ENCODE measurements at places on chromosomes 1 and 21.
A peak's percentile ranks its signal among the peaks of the same experiment; 100 is the strongest.

DNA sequence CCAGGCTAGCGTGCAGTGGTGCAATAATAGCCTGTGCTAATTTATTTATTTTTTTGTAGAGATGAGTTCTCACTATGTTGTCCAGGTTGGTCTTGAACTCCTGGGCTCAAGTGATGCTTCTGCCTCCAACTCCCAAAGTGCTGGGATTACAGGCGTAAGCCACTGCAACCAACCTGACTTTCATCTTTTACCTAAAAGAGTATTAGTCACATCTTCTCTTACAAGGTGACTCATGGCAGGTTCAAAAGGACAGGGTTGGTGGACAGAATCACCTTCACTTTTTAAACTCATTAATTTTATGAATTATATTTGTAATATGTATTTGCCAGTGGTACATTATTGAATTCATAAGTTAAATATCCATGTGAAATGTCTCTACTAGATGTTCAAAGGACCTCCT is 18.1 kb downstream of the JAM2 start:
- DNase-seq = no peak

DNA sequence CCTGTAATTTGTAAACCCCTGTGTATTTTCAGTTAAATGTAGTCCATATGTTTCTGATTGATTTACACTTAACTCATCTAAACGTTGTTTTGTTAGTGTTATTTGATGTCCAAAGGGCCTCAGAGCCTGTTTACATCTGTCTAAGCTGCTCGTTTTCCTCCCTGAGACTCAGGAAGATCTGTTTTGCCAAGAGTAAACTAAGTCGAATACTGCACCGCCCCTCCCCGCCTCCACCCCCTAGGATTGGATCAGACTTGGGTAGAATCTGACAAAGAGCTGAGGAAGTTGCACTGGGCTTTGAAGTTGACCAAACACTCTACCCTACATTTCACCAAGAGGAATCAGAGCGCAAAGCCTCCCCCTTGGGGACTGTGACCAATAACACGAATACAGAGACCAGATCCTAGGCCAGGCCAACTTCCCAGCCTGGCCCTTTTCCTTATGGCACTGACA is 206.9 kb upstream of the LMO4 start:
- DNase-seq = no peak

DNA sequence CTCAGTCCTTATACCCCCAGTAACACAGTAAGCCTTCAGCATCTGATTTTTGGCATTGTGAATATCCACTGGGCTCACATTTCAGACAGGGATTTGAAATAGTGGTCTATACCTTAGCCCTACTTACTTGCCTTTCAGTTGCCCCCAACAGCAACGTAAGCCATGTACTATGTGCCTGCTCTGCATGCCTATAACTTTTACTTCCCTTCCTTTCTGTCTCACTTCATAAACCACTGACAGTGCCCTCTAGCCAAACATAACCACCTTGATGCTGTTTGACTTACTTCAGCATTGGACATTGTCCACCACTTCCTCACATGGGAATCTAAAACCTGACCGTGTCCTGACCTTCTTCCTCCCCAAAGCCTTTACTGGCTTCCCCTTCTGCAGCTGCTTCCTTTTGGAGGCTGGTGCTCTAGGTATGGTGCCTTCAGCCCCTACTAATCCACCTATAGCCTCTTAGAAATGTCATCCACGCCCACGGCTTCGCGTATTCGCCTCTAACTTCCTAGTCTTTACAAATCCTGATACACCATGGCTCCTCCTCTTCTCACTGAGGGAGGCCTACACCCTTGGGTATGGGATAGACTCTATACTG is 3.6 kb upstream of the ZNF672 start:
- DNase-seq = peak; percentile 50

- DNase-seq = no peak
These were observed 4.1 kb upstream of the GREM2 start for GRCh38 chr1:240616018-240616417.

GRCh38 chr1:217369271-217369981 is 261.5 kb downstream of the GPATCH2 start:
- DNase-seq = no peak

- DNase-seq = no peak
These were observed 146.6 kb upstream of the ADGRL2 start for GRCh38 chr1:81654147-81654546.

DNA sequence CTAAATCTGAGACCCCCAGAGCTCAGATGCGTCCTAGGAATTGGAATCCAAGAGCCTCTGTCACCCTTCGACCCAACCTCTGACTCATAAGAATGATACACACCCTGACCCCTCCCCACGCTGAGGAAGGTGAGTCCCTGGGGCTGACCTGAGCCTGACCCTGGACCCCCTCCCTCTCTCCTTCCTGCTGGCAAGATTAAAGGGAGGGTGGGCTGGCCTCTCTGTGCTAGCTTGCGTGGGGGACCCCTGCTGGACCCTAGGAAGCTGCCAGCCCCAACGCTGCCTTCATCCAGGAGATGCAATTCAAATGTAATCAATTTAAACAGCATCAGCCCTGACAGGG is 627 bp downstream of the PLEKHA6 start:
- DNase-seq = no peak

GRCh38 chr1:159266832-159267231 is 35.3 kb upstream of the FCER1A start:
- no peak for DNase-seq

DNA sequence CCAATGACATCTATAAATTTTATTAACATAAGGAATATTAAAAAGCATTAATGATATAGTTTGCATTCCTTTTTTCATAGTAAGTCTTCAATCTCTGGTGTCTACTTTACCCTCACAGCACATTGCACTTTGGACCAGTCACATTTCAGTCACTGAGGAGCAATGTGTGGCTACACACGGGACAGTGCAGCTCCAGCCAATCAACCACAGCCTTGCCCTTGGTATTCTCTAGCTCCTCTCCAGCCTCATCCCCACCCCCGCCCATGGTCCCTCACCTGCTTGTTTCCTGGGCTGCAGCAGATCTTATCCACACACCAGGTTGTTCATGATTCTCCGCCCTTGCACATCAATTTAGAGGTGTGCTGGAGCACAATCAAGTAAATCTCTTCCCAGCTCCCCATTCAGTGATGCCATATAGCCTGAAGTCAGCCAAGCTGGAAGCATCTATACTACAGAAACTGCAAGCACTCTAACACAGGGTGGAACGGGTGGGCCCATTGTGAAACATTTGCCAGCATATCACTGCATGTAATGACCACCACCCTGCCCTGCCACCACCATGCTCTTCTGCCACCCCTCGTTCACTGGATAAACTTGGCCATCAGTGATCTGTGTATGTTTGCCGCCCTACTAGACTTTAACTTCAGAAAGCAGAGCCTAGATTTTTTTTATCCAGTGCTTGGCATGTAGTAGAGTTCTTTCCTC is 93.0 kb upstream of the SLC44A3 start:
- DNase-seq = no peak

DNA sequence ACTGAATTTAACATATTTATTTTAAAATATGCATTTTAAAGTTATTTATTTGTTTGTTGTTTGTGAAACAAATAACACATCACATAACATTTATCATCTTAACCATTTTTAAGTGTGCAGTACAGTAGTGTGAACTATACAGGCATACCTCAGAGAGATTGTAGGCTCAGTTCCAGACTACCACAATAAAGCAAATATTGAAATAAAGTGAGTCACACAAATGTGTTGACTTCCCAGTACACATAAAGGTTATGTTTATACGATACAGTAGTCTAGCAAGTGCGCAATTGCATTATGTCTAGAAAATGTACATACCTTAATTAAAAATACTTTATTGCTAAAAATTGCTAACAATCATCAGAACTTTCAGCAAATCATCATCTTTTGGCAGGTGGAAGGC is 739.4 kb upstream of the ADGRL4 start:
- no peak for DNase-seq

DNA sequence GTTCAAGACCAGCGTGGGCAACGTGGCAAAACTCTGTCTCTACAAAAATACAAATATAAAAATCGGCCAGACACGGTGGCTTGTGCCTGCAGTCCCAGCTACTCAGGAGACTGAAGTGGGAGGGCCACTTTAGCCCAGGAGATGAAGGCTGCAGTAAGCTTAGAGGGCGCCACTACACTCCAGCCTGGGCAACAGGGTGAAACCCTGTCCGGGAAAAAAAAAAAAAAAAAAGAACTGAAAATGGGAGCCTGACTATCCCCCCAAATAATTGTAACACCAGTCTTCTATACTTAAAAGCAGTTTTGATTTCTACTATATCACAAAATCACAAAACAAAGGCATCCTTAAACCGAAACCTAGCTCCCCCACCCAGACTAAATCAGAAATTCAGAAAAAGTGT is 60.3 kb downstream of the CDC42BPA start:
- DNase-seq = no peak

GRCh38 chr1:200951016-200951415 is 56.3 kb downstream of the INAVA start:
- no peak for DNase-seq

DNA sequence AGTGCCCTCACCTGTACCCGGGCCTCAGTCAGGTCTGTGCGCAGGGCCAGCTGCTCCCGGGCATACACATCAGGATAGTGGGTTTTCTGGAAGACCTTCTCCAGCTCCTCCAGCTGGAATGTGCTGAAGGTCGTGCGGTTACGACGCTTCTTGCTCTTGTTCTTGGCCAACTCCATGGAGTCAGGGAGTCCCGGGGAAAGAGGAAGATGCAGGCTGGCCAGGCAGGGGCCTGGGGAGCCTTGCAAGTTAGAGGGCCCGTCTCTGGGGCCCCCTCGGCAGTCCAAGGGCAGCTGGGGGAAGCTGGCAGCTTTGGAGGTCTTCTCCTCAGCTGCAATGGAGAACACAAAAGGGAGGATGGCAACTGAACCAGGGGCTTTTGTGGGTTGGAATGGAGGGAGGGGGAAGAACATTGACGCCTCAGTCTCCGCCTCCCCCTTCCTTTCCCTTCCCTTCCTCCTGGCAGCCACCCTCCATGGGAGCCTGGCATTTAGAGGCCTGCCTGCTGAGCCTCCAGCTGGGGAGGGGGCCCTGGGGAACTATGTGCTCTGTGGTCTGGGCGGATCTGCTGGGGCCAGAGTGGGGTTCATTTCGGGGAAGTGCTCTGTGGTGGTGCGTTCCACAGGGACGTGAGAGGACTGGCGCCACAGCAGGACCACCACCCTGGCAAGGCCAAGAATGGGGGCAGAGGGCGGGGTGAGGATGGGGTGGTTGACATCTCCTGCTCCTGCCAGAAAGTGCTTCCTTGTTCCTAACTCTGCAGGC is 5.7 kb downstream of the ALX3 start:
- no peak for DNase-seq

DNA sequence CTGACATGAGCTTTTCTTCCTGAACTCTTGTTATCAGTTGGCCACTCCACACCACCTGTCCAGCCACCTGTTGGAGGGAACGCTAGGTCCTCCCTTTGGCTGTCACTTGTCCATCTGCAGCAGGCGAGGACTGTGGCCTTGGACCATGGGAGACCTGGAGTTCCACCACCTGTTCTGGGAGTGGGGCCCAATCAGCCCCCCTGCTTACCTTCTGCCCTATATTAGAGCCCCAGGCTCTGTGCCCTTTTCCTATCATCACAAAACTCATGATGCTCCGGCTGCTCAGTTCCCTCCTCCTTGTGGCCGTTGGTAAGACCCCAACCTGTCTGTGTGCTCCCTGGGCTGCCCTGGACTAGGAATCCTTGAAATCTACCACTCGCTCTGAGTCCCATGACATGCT is at the start of gene CELA3A:
TSS of gene CELA3A (plus strand) at position 249 of the 400 bp plus-strand sequence. CDS start at position 267, 18 bp downstream.
- DNase-seq = no peak

- peak; percentile 65 for DNase-seq
These were observed 30.6 kb upstream of the LCE5A start for GRCh38 chr1:152479792-152480595.

GRCh38 chr1:210688512-210689234 is 360.0 kb downstream of the HHAT start:
- no peak for DNase-seq

- DNase-seq = no peak
These were observed 2010.5 kb downstream of the NCAM2 start for GRCh38 chr21:23008601-23009202.

- DNase-seq = no peak
These were observed 2.9 kb downstream of the CD1B start for GRCh38 chr1:158328426-158328825.

- peak; percentile 31 for DNase-seq
These were observed 16.9 kb downstream of the MORN1 start for GRCh38 chr1:2374252-2375155.

GRCh38 chr1:110133436-110133835 is 16.9 kb upstream of the SLC6A17 start:
- DNase-seq = no peak

DNA sequence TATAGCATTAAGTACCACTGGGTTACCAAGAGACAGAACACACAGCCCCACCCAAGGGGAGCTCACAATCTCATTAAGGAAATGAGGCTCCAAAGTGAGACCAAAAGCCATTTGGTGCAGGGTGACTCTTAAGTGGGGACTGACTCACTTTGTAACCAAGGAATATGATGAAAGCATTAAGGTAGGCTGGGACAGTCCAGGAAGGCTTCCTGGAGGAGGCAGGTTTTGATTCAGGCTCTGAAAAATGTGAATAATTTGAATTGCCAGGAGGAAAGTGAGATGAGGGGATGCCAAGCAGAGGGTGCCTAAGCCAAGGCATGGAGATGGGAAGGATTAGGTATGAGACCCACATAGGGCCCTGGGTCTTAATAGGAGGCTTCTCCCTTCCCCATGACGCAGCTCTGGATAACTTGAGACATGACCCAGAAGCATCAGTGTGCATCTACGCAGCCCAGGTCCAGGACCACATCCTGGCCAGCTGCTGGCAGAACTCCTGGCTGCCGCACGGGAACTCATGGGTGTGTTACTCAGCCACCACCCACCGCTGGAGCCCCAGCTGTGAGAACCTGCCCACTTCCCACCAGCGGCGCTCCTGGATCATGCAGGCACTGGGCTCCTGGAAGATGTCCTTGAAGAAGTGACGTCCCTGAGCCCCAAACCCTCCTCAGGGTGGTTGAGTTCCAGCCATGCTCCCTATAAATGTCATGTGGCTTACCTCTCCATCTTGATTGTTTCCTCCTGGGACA is 5.9 kb upstream of the TTC4 start:
- no peak for DNase-seq

DNA sequence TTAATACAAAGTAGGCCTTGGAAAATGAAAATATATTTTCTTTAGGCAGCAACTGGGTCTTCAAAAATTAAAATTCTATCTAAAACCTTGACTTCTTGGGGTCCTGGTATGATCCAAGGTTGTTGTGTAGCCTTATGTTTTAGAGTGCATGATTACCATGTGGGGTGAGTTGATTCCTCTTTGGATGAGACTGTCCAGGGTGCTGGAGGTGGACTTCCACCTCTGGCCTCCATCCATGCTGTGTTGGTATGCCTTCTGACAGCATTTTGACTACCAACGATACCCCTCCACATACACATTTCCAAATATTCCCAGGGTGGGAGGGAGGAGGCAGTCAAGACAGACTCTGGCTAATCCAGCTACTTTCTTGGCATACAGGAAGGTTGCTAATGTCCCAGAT is 205.0 kb downstream of the TNR start:
- no peak for DNase-seq

GRCh38 chr1:207145401-207146058 is 41.5 kb downstream of the C4BPA start:
- DNase-seq = no peak

- no peak for DNase-seq
These were observed 40.2 kb upstream of the ZNF496 start for GRCh38 chr1:247371801-247372259.
